Hippocampal formation (tissue), 2 donors: ENCODE measurements at places on chromosomes 7 and 10.

GRCh38 chr7:29459589-29459988, 104.0 kb upstream of the PRR15 start:
- no peak for DNase-seq

DNA sequence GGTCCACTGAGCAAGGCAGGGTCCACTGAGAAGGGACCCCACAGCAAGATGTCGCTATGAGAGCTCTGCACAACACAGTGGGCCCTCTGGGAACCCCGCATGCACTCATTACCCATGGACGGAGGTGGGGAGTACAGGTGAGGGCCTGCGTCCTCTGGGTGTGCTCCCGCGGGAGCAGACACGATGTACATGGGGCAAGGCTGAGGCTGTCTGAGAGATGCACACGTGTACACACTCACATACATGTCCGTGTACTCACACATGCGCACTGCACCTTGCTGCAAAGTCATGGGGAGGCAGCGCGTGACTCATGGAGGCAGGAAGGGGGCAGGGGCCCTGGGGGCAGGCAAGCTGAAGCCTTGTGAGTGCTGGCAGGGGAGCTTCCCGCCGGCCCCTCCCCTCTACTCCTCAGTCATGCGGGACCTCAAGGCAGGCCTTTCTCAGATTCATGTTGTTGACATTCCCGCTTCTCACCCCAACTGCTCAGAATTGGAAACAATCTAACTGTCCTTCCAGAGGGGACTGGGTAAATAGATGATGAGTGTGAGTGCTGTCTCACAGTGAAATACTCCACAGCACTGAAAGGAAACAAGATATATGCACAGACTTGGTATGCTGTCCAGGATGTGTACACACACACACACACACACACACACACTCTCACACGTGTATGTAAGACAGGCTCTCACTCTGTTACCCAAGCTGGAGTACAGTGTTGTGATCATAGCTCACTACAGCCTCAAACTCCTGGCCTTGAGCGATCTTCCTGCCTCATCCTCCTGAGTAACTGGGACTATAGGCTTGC, 40.0 kb downstream of the GOLGA7B start:
- no peak for DNase-seq

DNA sequence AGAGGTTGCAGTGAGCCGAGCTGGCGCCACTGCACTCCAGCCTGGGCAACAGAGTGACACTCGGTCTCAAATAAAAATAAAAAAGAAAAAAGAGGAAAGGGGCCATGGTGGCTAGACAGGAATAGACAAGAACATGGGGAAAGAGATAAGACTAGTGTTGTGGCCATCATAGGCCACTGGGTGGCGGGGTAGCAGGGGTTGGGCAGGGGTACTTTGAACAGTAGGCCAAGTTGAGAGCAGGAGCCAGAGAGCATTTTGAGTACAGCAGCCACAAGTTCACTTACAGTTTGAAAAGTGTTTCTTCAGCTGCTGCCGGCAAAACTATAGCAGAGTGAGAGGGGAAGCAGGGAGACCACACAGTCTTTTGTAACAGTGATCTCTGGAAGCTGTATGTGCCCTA, 656.0 kb downstream of the CNTNAP2 start:
- no peak for DNase-seq

- no peak for DNase-seq
Measured at GRCh38 chr7:17477182-17477581, 178.7 kb downstream of the AHR start.

DNA sequence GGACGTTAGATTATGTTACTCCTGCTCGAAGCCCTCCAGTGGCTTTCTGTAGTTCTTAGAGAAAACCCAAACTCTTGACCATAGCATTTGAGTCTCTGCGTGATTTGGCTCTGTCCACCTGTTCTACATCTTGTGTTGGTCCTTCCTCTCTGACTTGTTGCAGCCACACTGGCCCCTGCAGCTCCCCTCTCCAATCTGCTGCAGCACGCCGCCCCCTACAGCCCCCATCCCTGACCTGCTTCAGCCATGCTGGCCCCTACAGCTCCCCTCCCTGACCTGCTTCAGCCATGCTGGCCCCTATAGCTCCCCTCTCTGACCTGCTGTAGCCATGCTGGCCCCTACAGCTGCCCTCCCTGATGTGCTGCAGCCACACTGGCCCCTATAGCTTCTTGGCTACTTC, 29.2 kb downstream of the TRRAP start:
- DNase-seq: no peak

DNA sequence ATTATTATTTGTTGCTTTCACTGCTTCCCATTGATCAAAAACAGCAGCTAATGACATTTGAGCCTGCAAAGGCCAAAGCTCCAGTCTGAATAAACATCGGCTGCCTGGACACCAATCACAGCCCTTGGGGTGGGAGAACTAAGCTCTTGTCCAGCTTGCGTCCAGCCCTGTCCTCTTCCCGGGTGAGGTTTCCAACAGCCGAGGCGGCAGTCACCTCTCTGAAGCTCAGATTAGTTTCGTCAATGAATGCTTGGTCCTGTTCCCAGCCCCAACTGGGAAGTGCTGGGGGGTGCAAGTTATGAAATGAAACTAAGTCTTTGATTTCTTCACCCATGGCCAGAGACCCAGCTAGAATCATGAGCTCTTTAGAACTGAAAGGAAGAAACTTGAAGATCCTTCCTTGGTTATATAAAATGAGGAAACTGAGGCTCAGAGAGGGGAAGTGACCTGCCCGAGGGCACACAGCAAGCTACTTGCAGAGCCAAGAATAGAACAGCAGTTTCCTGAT, 114.0 kb upstream of the TCF7L2 start:
- DNase-seq: no peak

GRCh38 chr10:24343686-24344085, 134.7 kb downstream of the KIAA1217 start:
- no peak for DNase-seq

DNA sequence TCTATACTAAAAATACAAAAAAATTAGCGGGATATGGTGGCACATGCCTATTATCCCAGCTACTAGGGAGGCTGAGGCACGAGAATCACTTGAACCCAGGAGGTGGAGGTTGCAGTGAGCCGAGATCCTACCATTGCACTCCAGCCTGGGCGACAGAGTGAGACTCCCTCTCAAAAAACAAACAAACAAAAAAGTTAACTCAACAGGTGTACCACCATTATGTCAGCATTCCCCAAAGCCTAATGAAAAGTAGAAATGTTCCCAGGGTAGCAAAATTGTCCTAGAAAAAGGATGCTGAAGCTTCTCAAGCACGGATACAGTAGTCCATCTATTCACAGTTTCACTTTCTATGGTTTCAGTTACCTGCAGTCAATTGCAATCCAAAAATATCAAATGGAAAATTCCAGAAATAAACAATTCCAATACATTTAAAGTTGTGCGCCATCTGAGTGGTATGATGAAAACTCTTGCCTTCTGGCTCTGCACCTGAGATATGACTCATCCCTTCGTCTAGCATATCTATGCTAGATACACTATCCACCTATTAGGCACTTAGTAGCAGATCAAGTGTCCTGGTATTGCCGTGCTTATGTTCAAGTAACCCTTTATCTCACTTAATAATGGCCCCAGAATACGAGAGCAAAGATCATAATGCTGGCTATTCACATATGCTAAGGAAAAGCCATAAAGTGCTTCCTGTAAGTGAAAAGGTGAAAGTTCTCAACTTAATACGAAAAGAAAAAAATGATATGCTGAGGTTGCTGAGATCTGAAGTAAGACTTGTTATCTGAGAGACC, 37.2 kb upstream of the SLC35G1 start:
- no peak for DNase-seq

- DNase-seq: no peak
Measured at GRCh38 chr10:1345368-1345767, 289.2 kb downstream of the WDR37 start.

- DNase-seq: no peak
Measured at GRCh38 chr10:132458586-132459300, 61.7 kb downstream of the PWWP2B start.

DNA sequence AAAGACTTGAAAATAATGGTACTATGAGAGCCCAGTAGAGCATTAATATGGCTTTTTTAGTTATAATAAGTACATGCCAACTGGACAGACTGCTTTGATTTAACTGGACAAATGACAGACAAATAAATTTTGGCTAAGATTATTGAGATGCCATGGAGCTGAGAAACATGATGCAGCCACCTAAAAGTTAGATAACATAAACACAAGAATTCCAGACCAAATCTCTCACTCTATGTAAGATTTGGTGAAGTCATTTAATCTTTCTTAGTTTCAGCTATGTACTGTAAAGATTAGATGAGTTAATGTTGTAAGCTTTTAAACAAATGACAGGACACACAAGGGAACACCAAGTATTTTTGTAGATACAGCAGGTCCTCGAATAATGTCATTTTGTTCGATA, 118.2 kb downstream of the CACNA2D1 start:
- no peak for DNase-seq

- DNase-seq: no peak
Measured at GRCh38 chr10:53403688-53404087, 631.1 kb upstream of the MBL2 start.

DNA sequence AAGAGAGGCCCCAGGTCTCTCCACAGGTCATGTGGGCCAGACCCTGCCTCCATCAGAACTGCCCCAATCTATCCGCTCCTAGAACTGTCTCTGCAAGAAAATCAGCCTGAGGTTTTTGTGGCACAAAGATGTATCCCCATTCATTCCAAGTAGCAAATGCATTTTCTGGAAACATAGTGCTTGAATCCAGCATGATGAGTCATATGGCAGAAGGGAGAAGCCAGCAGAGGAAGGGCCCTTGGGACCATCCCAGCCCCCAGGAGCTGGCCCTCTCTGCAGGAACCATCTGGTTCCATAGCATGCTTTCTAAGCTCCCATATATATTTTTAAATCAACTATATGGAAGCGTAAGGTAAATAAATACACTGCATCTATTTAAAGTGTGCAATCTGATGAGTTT, 563.2 kb downstream of the GALNT17 start:
- DNase-seq: no peak

DNA sequence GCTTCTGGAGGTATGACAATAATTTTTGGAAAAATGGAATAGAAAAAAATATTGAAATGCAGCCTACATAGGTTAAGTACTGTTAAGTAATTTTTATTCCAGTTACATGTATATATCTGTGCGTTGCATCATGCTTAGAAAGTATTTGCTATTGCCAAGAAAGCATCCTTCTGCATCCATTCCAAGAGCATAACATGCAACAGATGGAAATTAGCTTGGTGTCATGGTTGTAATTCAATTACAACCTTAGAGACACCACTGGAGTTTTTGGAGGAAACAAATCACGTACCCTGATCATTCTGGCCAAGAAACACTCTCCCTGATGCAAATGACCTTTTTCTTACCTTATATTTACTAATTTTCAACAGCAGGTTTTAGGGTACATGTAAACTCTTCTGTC, 1.7 kb downstream of the AKR1B1 start:
- no peak for DNase-seq

DNA sequence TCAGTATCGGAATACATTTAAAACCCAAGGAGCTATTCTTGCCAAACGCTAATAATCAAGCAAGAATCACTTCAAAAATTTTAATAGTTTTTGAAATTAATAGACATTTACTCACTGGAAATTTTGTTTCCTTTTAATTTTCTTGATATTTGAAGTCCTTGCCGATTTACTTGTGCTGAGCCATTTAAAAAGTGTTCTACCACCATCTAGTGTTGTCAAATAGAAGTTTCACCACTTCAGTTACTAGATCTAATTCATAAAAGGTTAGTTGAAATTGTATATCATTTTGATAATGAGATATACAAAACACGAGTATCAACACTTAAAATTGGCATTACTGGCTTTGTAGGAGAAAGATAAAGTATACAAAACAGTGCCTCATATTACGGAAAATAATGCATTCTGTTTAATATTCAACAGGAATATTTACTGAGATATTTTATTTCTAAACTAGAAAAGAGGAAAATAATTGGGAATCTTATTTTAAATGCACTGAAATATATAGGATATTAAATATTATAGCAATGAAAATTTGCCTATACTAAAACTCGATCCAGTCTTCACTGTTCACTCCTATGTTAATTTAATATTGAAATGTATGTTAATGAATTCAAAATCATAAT, 664.8 kb upstream of the SEMA3D start:
- DNase-seq: no peak
